Left renal cortex interstitium (tissue), 4 donors: ENCODE measurements at places on chromosomes 7 and 10. TPM values are rescaled to one million over a fixed set of nuclear protein-coding genes. Genes with fewer than 3 reads are reported as not detected.

DNA sequence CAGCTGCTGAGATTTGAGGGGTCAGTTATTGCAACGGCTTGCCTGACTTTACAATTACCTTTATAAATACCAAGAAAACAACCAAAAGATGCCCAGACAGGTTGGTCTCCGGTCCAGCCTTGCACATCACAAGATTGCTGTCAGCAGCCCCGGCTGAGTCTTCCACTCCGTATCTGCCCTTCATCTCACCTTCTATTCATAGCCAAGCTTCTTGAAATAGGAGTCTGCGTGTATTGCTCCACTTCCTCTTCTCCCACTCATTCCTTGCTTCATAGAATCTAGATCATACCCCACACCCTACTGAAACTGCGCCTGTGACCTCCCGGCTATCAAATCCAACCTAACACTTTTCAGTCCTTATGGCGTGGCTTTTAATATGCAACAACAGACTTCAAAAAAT is 31.1 kb upstream of the USP6NL start:
- no peak for DNase-seq

- no peak for DNase-seq
Measured at GRCh38 chr10:70843776-70844489, 28.2 kb downstream of the SGPL1 start.

GRCh38 chr7:38973760-38974159 is 3.9 kb upstream of the POU6F2 start:
- DNase-seq = no peak

DNA sequence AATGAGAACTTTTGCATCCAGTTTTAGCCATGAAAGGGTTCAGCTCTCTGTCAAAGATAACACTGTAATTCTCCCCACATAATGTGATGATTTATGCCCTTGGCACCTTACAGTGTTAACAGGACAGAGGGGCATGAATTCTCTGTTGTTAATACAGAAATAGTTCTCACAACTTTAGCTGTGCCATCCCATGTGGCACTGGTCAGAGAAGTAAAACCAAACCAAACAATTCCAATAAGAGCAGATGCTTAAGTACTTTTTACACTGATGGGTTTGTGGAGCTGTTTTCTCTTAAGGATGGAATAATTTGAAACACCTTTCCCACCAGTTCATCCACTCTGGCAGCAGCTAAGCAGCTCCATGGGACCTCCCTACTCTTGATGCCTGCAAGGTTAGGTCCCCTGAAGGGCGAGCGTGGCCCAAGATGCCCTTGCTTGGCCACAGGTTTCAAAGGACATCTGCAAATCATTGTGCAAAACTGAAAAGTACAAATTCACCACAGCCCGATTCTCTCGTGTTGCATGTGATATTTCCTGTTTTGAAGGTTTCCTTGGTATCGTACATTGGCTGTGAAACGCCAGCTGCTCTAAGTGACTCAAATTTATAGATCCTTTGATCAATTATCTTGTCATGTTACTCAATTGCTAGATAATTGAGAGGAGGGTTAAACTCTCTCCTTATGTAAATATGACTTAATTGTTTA is 82.5 kb upstream of the CREB5 start:
- no peak for DNase-seq

GRCh38 chr7:22194658-22195273 is 162.2 kb downstream of the RAPGEF5 start:
- no peak for DNase-seq

The PHTF2 gene
- polyA plus RNA-seq = 24.4 TPM

The CROT gene
- polyA plus RNA-seq = 36.3 TPM

The DENND11 gene
- 34.2 TPM for polyA plus RNA-seq
